ENCODE measurements at places on chromosomes 4 and X.

DNA sequence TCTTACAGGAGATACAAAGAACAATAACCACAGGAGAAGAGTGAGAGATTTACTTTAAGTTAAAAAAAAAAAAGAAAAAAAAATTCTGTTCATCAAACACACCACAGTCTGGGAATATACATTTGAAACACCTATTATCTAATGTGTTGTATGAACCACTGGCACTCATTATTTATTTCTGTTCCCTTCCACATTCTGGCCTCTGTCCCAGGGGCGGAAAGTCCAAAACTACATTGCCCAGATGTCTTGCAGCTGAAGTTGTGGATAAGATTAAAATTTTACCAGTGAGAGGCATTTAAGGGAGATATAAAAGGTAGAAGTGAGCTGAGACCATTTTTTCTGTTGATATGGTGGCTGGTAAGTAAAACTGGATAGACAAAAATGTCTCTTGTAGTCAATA, 56.2 kb downstream of the SCLT1 start:
- no peak for DNase-seq

- DNase-seq: no peak
Measured at GRCh38 chr4:87540146-87541058, 11.2 kb upstream of the SPARCL1 start.

GRCh38 chr4:16731776-16732380, 166.6 kb downstream of the LDB2 start:
- no peak for DNase-seq

DNA sequence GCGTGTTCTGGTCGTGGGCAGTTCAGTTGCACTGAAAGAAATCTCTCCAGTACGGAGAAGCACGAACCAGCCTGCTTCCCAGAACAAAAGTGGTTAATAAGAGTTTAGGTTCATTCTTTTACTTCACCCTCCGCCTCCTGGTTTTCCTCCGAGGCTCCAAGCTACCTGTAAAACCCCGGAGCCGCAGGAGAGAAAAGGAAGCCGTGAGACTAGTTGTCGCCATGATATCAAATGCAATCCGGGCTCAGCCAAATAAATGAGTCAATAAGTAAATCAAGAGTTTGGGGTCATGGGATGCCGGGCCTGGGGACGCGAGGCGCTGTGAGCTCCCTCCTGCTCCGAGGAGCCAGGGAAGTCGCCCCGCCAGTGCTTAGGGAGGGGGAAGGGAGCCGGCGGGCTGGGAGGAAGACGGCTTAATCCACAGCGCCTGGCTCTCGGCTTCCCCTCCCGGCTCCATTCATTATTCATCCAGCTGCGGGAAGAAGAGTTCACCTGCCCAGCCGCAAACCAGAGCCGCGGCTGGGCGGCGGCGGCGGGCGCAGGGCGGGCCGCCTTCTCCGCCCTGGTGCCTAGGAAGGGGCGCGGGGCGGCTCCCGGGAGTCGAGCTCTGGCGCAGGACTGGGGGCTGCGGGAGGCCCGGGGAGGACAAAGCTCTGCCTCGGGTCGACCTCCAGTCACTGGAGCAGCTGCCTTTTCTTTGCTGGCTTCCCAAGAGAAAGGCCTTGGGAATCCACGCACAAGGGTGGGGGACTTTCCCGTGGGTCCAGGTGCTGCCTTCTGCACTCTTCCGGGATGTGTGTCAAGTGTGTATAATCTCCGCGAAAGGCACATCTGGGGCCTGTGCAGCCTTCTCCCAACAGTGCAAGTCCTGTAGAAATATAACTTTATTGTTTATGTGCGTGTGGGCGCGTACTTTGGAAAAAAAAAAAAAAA, 1.7 kb downstream of the FRAS1 start:
- no peak for DNase-seq

DNA sequence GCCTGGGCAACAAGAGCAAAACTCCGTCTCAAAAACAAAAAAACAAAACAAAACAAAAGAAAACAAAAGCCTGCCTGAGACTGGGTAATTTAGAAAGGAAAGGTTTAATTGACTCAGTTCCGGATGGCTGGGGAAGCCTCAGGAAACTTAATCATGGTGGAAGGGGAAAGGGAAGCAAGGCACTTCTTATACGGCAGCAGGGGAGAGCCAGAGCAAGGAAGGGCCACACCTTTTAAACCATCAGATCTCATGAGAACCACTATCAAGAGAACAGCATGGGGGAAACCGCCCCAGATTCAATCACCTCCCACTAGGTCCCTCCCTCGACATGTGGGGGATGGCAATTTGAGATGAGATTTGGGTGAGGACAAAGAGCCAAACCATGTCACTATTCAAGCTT, 122.2 kb downstream of the UBE2K start:
- no peak for DNase-seq

- DNase-seq: no peak
Measured at GRCh38 chr4:113849771-113850170, 88.2 kb upstream of the CAMK2D start.

DNA sequence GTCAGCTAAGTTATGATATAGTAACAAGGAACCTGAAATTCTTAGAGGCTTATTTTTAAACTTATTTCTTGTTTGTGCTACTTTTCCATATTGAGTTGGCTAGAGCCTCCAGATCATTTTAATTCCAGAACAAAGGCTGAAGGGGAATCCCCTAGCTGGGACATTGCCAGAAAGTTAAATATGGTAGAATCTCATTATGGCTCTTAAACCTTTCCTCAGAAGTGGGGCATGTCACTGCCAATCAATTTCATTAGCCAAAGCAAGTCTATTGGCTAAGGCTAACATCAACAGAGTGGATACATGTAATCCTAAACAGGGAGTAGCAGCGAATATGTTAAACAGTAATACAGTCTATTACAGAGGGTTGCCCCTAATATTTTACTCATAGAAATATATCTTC, 47.0 kb downstream of the FTHL17 start:
- no peak for DNase-seq

- DNase-seq: no peak
Measured at GRCh38 chr4:52110171-52110570, 59.1 kb downstream of the SPATA18 start.

GRCh38 chr4:22607382-22607781, 85.4 kb upstream of the GBA3 start:
- DNase-seq: peak; percentile 1

GRCh38 chr4:64581422-64581821, 172.2 kb upstream of the TECRL start:
- no peak for DNase-seq

DNA sequence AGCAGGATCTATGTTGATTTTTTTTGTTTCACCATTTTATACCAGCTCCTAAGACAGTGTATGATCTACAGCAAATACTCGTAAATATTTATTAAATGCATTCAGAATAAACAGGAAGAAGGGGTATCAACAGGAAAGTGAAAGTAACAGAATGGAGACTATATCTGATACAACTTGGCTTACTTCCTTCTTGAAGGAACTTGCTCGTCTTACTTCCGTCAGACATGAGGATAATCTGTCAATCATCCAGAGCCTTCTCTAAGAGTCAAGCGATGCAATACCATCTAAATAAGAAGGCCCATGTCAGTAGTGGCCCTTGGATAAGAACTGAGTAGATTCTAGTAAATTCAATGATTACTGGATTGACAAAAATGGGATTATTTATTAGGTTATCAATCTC, 84.2 kb downstream of the CAMK2D start:
- no peak for DNase-seq

DNA sequence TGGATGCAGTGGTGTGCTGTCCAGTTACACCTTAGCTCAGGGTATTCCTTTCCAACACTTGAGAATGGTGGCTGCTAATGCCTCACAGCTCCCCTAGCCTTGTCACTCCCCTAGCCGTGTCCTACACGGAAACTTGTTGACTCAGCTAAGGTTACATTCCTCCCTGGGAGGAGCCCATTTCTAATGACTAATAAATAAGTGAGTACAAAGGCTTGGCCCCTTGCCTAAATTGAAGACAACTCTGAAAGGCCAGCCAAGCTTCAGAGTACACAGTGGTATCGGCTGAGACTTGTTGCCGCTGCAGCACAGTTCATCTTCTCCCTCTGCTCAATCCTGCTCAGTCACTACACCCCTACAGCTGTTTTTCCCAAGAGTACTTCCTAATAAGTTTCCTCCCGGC, 21.2 kb upstream of the SLC25A31 start:
- no peak for DNase-seq

DNA sequence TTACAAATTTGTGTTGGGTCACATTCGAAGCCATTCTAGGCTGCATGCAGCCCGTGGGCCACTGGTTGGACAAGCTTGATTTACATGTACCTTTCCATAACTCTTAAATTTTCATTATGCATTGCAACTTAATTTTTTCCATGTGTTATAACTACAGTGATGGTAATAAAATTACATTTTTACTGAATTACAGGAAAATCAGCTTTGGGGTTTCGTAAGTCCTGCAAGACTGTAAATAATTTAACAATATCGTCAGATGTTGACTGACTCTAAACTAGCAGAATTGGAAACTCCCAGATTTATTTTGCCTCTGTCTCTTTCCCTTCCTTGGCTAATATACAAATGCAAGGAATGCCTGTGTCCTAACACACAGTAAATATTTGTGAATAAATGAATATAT, 88.0 kb upstream of the RAPGEF2 start:
- DNase-seq: no peak

- DNase-seq: no peak
Measured at GRCh38 chrX:76253432-76253831, 80.6 kb downstream of the PBDC1 start.

DNA sequence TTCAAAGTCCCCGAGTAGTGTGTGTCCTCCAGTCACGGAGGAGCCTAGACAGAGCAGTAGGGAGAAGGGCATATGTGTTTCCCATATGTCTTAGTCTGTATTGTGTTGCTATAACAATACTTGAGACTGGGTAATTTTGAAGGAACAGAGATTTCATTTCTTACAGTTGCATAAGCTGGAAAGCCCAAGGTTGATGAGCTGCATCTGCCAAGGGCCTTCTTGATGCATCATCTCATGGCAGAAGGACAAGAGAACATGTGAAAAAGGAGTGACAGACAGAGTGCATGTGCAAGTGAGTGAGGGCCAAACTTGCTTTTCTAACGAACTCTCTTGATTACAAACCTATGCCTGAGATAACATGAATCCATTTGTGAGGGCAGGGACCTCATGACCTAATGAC, 243.4 kb downstream of the ARHGAP10 start:
- DNase-seq: no peak

DNA sequence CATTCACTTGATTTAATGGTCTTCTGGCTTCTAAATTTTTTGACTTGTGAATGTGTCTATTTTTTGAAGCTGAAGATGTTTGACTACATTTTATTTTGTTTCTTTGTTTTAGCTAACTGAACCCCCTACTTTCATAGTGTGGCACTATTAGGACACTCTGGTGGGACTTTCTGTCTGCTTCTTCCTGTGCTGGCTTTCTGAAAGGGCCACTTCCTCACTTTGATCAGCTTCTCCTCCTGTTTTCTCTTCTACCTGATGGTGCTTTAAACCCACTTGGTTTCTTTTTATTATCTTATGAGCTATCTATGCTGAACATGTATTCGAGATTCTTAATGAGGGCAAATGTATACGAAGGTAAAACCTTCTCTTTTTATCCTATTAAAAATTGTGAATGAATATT, 186.1 kb upstream of the CASK start:
- DNase-seq: no peak

DNA sequence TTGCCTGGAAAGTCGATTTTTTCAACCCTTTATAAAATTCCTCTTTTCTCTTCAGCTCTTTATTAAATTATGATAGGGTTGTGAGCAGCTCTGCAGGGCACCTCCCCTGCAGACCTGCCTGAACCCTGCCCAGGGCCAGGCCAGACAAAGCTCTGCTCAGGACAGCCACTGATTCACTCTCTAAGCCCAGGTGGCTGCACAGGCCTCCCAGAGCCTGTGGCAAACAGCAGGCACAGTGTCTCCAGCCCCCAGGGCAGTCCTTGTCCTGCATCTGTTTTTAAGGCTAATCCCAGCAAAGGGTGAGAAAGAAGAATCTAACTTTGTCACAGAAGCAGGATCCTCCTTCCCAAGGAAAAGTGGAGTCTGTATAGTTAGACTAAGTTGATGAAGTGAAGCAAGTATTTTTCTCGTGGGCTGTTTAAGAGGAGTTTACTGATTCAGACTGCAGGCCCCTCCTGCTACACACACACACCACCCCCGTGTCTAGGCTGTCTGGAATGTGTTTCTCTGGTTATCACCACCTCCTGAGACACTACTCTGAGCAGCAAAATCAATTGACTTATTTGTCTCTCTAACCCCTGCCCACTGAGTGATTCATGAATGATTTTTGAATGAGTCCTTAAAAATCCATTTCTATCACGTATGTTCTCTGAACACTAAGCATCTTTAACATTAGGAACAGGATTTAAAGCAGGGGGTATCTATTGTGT, 101.7 kb downstream of the CHIC2 start:
- no peak for DNase-seq

DNA sequence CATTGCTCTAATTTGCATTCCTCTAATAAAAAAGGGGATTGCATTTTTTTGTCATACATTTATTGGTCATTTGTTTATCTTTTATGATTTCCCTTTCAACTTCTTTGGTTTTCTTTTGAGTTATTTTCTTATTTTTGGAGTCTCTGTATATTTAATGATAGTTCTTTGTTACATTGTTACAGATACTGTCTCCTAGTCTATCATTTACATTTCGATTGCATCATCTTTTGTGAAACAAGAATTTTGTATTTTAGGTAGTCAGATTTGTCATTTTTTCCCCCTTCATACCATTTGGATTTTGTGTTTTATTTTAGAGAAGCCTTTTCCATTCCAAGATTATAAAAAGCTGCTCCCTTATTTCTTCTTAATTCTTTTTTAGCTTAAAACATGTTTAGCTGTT, 37.1 kb downstream of the SNX25 start:
- no peak for DNase-seq

- DNase-seq: no peak
Measured at GRCh38 chr4:70667740-70668535, 1.6 kb upstream of the JCHAIN start.

GRCh38 chrX:99572711-99573110, 837.4 kb downstream of the PCDH19 start:
- no peak for DNase-seq

DNA sequence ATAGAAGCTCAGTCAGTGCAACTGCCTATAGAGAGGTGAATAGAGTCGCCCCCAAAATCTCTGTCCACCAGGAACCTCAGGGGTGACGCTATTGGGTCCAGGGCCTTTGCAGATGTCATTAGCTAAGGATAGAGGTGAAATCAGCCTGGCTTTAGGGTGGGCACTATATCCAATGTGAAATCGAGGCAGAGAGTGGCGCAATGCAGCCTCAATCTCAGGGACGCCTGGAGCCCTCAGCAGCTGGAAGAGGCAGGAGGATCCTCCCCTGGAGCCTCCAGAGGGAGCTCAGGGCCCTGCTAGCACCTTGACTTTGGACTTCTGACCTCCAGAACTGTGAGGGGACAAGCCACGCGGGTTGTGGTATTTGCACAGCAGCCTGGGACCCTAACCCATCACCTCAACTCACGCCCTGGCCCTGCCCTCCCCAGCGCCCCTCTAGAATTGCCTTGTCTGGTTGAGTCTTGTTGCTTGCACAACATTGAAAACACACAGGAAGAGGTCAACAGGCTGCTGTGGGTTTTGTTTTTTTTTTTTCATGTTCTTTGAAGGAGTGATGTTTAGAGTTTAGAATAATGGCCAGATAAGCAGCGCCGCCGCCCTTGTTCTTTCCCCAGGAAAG, 89.4 kb upstream of the PSAPL1 start:
- no peak for DNase-seq
